Fibroblast of skin of left biceps (primary cell): ENCODE measurements at places on chromosomes 4 and X.

- DNase-seq, result no peak
Observed at GRCh38 chr4:129218360-129218759, 122.4 kb downstream of the C4orf33 start.

DNA sequence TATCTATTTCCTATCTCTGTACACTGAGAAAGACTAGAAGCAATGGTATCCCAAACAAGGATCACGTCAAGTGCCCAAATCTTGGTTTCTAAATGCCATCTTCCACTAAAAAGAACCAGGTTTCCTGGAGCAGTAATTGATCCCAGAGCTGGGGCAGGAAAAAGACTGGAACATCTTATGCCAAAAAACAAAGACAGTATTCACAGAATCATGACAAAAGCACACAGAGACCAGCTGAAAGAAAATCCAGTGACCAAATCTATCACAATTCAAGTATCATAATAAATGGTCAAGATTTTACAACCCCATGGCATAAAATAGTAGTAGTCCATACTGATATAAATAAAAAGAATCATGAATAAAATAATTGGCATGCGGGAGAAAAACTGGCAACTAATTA lies 44.9 kb downstream of the CENPC start:
- DNase-seq, result no peak

DNA sequence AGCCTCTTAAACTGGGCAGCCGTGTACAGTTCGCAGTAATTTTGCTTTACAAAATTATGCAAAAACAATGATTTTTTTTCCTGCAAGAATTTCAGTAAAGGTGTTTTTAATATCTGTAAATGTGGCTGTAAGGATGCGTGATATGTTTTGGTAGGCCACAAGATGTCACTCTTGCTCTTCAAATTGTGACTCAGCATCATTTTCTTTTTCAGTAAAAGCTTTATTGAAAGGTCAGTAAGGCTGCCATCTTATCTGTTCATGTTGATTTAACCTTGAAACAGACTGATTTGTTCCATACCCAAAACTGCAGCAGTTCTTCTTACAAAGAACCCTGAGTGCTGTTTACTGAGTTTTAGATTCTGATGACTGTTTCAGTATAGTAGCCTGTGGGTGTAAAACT lies 39.9 kb downstream of the TXLNG start:
- DNase-seq, result no peak

- DNase-seq, result no peak
Observed at GRCh38 chr4:3307891-3308575, 15.2 kb downstream of the RGS12 start.

DNA sequence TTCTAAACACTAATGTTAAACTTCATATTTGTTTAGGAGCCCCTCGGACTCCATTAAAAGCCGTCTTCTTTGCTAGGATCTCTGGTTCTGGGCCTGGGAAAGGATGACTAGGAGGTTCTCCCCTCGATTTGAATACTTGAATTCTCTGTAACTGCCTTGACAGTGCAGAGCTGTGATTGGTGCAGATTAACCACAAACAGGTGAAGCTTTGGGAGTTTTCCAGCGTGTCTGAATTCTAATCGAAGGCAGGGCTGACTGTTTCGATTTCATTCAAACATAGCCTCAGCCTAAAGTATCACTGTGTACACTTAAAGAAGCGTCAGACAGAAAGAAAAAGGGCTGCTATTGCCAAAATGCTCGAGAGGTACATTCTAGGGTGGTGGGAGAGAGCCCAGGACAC lies 29.0 kb downstream of the TFDP3 start:
- DNase-seq, result no peak

- no peak for DNase-seq
Observed at GRCh38 chr4:105215609-105216313, 69.1 kb downstream of the TET2 start.

DNA sequence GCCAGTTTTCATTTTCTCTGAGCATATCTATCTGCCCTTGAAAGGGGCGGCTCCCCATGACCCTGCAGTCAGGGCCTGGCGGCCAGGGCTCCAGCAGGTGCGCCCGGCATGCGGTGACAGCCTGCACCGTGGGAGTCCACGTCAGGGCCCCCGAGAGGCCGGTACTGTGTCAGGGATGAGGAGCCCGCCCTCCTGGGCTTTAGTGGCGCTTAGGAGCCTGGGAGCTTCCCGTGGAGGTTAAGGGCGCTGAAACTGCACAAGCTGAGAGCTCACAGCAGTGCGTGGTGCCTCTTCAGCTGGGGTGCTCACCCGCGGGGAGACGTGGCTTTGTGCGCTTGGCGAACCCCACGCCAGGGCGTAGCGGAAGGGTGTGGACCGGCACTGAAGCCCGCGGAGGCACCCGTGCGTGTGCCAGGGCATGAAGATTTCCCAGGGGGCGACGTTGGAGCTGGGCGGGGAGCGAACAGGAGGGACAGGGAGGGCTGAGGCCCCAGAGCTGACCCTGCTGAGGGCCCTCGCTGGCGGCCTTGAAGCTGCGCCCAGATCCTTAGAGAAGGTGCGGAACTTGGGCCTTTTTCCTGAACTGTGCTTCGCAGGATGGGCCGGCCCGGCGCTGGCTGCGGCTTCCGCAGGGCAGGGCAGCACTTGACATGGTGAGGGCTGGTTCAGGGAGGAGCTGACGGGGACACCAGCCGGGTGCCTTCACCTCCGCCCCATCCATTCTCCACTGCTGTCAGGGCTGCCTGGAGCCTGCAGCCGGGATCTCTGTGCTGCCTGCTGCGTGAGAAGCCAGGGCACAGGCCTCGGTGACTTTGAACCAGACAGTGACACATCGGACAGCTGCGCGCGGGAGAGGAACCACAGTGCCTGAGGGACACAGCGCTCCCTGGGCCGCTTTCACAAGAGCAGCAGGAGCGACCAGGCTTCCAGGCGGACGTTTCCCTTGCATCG lies 32.9 kb downstream of the HTT-AS start:
- no peak for DNase-seq

GRCh38 chrX:45401923-45402322 lies 201.2 kb upstream of the DIPK2B start:
- DNase-seq, result no peak

DNA sequence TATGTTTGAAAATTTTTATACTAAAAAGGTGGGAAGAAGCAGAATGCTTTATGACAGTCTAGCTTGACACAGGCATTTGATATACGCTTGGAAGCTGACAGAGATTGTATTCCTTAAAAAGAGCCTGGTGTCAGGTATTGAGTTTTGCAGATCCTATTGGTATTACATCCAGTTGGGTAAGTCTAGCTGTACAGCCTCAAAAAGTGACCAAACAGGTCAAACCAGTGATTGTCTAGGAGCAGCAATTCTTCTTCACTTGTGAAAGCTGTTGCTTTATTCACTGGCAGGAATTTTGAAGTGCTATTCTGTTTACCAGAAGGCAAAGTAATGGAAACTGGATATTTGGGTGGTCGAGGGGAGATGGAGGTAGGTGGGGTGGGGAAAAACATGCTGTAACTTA lies 77.5 kb downstream of the UCHL1 start:
- no peak for DNase-seq

DNA sequence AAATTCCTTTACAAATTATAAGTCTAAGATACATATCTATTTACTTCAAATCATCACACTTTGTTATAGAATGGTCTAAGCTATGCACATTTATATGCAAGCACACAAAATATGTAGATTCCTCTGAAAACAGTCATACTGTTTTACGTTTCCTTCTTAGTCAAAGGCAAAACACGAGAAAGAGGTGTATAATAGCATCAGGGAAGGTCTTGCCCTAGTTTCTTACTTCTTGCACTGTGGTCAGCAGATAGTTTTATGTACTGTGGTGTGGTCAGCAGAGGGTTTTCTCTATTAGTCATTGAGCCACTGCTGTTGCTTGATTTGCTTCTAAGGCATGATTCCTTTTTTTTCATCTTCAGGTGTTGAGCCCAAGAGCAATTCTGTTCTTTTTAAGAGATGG lies 117.7 kb downstream of the ADAM29 start:
- peak; percentile 7 for DNase-seq

DNA sequence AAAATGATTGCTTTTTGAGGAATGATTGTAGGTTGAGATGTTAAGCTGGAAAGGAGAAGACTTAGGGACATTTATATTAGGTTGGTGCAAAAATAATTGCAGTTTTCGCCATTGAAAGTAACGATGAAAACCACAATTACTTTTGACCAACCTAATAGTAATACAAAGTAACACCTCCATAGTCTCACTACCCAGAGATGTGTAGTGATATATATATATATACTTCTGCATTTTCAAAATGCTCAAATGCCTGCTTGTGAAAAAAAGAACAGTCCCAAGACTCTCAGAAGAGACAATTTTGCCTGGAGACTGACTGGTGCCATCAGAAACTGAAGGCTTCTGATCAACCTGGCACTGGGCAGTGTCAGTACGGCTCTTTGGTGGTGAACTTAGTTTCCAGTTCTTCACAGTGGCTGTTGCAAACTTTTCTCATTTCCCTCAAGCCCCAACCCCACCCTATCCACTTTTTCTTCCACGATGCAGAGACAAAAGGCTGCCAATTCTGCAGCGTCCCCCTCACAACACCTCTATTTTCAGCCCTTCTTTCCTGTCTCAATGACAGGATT lies 35.1 kb upstream of the TAPT1 start:
- no peak for DNase-seq

DNA sequence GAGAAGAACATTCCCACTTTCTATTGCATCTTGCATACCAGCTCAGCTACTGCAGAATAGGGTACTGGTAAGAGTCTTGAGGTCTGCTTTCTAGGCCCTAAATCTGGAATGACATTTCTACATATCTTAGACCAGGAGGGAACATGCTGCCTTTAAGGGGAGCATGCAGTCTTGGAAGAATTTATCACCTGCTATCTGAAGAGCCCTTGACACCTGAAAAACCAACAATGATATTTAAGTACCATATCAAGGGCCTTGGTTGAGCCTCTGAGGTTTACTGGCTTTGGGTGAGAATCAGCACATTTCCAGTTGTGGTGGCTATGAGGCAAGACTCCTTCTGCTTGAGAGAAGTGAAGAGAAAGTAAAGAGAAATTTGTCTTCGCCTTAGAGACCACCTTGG lies 436.8 kb upstream of the SPANXN1 start:
- DNase-seq, result no peak

DNA sequence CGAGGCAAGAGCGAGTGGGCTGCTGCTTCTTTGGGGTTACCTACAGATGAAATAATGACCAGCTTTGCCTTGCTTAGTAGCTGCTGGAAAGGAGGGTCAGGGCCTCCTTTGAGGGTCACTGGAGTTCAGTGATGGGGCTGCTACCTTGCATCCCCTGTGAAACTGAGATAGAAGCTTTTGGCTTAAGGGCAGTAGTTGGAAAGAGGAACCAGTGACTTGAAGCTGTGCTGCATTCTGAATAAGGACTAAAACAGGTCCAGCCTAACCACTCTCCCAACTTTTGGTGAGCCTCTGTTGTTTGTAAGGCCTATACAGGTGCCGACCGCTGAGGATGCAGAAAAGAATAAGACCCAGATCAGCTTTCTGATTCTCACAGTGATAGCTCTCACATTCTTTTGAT lies 41.2 kb downstream of the RASL11B start:
- DNase-seq, result no peak

DNA sequence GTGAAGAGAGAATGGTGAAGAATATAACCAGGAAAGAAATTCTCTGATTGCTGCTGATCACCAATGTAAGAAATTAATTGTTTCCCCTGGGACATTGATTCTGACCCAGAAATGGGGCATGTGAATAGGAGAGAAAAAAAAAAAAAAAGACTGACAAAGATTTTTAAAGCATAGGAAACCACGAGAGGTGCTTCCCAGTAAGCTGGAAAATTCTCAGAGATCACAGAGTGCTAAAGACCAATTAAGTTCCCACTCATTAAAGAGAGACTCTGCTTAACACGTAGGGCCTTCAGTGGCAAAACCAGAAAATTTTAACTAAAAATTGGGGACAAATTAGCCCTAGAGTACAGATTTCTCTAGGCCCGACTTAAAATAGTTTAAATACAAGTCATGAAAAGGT lies 604.4 kb downstream of the ARAP2 start:
- DNase-seq, result no peak

- no peak for DNase-seq
Observed at GRCh38 chr4:182532441-182532840, 289.2 kb downstream of the TENM3 start.

DNA sequence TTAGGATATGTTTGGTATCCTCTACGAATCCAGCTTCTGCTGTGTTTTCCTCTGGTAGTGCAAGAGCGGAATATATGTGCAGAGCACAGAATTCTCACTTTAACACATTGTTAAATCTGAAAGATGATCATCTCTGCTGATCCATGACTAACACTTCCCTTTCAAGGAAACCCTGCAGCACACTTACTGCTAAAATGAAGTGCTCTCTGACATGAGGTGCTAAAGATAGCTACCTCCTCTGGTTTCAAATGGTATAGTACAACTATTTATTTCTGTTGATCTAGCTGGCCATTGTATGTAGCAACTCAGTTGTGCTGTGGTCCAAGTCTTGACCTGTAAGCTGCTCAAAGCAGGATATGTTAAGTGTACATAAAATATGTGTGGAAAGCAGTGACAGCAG lies 162.4 kb upstream of the FMR1 start:
- DNase-seq, result no peak

GRCh38 chr4:32706893-32707292 lies 1986.7 kb downstream of the PCDH7 start:
- DNase-seq, result no peak

DNA sequence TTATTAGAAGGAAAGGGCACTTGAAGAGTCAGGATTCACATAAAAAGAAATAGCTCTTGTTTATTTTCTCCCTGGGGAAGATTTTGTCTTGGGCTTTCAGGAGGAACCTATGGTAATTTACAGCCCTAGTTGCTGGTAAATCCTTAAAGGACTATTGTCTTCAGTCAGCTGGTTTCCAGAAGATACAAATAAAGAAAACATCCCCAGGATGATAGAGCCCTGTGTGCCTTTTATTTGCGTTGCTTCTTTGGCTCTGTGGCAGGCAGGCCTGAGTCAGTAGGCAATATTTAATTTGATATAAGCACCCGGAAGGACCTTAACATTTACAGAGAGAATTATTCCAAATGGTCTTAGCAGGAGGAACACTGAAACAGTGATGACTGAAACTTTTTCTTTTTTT lies 131.0 kb upstream of the SLC34A2 start:
- DNase-seq, result no peak

- no peak for DNase-seq
Observed at GRCh38 chrX:45056428-45057145, 144.1 kb downstream of the DIPK2B start.

- DNase-seq, result no peak
Observed at GRCh38 chrX:2658585-2659292, 32.4 kb upstream of the CD99 start.

DNA sequence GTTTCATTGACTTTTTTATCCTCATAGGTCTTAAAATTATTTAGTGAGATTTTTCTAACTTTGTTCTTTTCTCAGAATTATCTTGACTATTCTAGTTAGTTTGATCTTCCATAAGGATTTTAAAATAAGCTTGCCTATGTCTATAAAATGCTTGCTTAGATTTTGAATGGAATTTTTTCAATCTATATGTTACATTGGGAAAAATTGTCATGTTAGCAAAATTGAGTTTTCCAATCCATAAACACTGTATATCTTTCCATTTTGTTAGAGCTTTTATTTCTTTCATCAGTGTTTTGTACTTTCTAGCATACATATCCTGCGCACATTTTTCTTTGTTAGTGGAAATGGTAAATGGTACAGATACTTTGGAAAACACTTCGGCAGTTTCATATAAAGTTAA lies 312.9 kb downstream of the PDHA2 start:
- DNase-seq, result no peak

GRCh38 chrX:115503099-115503498 lies 57.9 kb upstream of the PLS3 start:
- no peak for DNase-seq

- no peak for DNase-seq
Observed at GRCh38 chrX:1493877-1494510, 41.3 kb upstream of the ASMTL start.
